Uterine smooth muscle cell (primary cell): ENCODE measurements at places on chromosomes 6 and 20. TPM values are rescaled to one million over a fixed set of nuclear protein-coding genes. Genes with fewer than 3 reads are reported as not detected.

The TRIM40 gene
- not detected in 2 replicates for total RNA-seq

The EPB41L1 gene
- 16.4 and 24.7 TPM in 2 replicates for total RNA-seq

The SPTLC3 gene
- 3.0 and 4.0 TPM in 2 replicates for total RNA-seq

The PEX3 gene
- 17.9 and 19.4 TPM in 2 replicates for total RNA-seq

The F13A1 gene
- under 0.01 TPM in 1 of 2 replicates, not detected in the other for total RNA-seq

The BHLHE23 gene
- not detected in 2 replicates for total RNA-seq

The SLC22A23 gene
- total RNA-seq, result 8.9 and 18.1 TPM in 2 replicates

The MEP1A gene
- not detected in 2 replicates for total RNA-seq

The PSORS1C2 gene
- not detected in 2 replicates for total RNA-seq

The CDSN gene
- not detected in 2 replicates for total RNA-seq
